ENCODE measurements at places on chromosomes 12 and 14.
A peak's percentile ranks its signal among the peaks of the same experiment; 100 is the strongest.

DNA sequence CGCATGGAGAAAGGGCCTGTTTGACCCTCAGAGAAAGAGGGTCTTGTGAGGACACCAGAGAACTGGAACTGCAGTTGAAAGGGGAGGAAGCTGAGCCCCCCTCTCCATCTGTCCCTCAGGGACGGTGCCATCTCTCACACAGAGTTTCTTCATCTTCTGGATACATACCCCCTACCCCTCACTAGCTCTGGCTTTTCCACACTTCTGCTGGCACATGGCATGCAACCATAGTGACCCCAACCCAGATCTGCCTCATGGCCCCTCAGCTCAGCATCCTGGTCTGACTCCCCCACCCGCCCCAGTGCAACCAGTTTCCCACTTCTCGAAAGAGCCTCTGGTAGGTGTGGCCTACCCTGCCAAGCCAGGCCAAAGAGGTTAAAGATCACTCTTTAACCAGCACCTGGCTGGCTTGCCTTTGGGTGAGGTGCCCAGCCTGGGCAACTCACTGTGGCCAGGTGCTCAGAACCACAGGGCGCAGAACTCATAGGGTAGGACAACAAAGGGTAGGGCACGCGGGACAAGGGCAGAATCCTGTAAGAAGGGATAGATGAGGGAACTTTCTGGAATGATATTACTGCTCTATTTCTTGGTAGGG, 25.8 kb downstream of the GALNT16 start:
- DNase-seq, result no peak

DNA sequence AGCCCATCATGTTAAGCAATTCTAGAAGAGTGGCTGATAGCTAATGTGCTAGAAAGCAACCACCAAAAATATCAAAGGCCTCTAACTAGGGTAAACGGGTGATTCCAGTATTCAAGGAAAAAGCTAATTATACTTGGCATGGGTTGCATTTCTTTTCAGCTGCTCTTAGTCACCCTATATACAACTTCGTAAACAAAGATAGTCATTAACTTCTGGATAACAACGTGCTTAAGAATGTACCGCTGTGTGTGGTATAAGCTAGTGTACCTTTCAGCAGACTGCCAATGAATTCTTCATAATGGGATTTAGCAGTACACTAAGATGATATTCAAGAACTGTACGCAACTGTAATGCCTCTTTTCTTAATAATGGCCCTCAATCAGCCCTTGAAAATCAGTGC, 42.2 kb upstream of the SLC6A13 start:
- DNase-seq, result no peak

GRCh38 chr12:64090047-64090446, 132.0 kb downstream of the KICS2 start:
- no peak for DNase-seq

DNA sequence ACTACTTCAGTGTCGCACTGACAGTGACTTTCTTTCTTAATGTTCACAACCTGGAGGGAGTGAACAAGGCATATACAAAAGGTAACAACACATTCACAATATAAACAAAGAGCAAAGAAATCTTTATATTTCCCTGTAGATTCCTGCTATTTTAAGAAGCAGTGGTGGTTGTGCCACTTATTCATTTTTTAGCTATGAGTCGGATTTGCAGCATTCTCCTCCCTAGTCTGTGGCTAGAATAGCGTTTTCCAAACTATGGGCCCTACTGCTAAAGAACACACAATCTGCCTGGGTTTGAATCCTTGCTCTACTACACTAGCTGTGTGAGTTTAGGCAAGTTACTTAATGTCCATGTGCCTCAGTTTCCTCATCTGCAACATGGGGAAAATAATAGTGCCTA, 18.6 kb upstream of the MDM1 start:
- peak; percentile 33 for DNase-seq

GRCh38 chr12:31119803-31120211, 46.1 kb downstream of the DDX11 start:
- DNase-seq, result peak; percentile 91

DNA sequence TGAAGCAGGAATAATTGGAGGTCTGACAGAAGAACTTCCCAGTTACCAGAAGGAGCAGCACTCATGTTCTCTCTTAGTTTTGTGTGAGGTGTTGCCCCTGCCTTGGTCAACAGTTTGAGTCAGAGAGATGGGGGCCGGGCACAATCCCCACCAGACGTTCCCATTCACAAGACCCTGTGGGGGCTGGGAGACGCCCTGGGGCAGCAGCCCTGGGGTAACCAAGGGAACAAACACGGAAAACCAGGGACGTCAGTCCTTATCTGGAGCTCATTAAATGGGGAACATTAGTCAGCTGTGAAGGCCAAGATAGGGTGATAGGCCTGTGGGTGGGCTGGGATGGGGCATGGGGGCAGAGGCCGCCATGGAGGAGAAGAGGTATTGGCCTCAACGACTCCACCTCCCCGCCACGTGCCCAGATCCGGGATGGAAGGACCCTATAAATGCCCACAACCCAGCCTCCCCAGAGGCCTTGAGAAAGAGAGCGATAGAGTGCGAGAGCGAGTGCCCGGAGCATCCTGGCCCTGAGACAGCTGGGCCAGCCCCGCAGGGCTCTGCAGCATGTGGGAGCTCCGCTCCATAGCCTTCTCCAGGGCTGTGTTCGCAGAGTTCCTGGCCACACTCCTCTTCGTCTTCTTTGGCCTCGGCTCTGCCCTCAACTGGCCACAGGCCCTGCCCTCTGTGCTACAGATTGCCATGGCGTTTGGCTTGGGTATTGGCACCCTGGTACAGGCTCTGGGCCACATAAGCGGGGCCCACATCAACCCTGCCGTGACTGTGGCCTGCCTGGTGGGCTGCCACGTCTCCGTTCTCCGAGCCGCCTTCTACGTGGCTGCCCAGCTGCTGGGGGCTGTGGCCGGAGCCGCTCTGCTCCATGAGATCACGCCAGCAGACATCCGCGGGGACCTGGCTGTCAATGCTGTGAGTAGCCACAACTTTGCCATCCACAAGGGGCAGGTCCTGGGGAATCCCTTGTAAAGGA, at the start of gene AQP2:
TSS of gene AQP2 (plus strand) at position 465 of the 979 bp plus-strand sequence. CDS start at position 559, 94 bp downstream.
- no peak for DNase-seq

GRCh38 chr14:64891839-64892375, 12.2 kb upstream of the SPTB start:
- peak; percentile 84 for DNase-seq

DNA sequence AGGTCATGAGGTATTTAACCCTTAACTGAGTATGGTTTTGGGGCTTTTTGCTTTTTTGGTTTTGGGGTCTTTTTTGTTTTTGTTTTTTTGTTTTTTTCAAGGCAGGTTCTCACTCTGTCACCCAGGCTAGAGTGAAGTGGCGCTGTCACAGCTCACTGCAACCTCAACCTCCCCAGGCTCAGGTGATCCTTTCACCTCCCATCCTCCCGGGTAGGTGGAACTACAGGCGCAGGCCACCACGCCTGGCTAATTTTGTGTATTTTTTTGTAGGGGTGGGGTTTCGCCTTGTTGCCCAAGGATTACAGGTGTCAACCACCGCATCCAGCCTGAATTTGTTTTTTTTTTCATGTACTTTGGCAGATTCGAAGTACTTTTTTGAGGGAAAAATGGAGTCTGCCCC, 19.9 kb downstream of the RAP1B start:
- no peak for DNase-seq

DNA sequence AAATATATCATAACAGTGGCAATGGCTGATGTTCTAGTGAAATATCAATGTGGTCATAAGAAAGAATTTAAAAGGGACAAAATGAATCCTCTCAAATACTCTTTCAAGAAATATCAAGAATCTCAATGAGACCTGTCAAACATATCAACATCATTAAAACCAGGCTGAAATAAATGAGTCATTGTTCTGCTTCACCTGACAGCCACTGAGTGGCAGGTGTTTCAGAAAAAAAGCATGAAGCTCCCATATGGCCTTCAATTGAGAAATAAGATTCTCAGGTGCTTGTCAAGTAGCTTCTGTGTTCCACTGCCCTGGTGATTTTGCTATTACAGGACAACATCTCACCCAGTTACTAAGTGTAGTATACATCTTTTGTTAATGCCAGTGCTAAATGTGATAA, 21.5 kb downstream of the ANAPC5 start:
- DNase-seq, result no peak

DNA sequence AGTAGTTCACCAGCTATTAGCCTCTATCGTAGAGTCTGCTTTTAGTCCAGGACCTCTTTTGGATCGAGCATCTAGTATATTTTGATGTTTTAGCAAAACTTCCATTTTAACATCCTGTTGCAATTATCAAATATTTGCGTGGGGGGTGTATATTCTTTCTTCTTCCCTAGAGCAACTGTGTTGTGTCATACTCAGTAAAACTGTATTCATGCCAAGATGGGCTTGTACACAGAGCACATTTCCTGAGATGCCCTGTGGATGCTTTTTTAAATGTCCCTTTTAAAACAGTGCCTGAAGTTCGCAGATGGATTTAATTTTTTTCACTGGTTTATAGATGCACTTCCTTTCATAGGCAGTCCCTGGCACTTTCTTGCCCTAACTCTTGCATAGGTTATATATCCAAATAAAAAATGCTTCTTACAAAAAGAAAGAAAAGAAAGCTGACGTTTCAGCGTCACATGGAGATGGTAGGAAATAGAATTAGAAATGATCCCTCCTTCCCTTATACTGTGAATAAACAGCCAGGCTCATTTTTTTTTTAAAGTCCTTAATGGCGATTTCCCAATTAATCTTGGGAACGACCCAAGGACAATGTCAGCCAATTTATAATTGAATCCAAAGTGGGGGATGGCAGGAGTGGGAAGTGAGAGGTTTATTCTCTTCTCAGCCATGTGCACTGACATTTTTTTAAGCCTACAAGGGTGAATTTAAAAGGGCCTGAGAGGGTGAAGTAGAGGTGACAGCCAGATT, 247.0 kb downstream of the SLC41A2 start:
- no peak for DNase-seq

- DNase-seq, result no peak
Measured at GRCh38 chr14:99730876-99731546, 46.9 kb downstream of the CYP46A1 start.

DNA sequence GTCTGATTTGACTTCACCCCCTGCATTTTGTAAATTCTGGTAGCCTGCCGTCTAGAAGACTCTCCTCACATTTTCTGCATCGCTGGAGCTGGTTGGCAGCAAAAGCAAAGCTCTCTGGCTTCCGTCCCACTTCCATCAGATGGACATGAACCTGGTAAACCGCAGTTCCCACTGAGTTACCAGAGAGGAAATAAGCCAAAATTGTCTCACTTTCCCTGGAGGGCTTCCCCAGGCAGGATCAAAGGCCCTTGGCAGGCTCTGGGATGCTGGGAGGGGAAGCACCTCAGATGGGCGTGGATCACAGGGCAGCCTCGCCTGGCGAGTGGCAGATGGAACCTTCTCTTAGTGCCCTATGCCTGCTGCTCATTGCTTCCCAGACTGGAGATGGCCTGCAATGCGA, 243.5 kb downstream of the TMEM132C start:
- peak; percentile 37 for DNase-seq

GRCh38 chr14:64841121-64841651, 38.5 kb downstream of the SPTB start:
- DNase-seq, result peak; percentile 12

- DNase-seq, result no peak
Measured at GRCh38 chr12:52891044-52891443, 13.8 kb downstream of the KRT8 start.

DNA sequence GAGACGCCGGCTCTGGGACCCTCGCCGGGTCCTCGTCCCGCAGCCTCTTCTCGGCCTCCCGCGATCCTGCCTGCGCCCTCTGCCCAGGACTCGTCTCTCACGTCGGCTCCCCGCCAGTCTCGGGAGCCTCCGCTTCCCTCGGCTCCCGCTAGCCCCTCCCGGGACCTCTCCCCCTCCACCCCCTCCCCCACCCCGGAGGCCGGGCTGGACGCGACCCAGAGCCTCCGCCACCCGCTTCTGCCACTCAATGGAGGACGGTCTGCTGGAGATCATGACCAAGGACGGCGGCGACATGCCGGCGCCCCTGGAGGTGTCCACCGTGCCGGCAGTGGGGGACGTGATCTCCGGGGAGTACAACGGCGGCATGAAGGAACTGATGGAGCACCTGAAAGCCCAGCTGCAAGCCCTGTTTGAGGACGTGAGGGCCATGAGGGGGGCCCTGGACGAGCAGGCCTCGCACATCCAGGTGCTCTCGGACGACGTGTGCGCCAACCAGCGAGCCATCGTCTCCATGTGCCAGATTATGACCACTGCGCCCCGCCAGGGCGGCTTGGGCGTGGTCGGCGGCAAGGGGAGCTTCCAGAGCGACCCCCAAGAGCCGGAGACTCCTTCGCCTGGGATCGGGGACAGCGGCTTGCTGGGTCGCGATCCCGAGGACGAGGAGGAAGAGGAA, 568 bp downstream of the CCDC184 start:
- no peak for DNase-seq

- DNase-seq, result no peak
Measured at GRCh38 chr12:113796852-113797534, 169.1 kb downstream of the RBM19 start.

DNA sequence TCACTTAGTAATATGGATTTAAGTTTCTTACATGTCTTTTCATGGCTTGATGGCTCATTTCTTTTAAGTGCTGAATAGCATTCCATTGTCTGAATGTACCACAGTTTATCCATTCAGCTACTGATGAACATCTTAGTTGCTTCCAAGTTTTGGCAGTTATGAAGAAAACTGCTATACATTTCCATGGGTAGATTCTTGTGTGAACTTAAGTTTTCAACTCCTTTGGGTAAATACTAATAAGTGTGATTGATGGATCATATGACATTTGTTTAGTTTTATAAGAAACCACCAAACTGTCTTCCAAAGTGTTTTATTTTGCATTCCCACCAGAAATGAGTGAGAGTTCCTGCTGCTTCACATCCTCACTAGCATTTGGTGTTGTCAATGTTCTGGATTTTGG, 119.2 kb downstream of the NAV3 start:
- DNase-seq, result no peak

DNA sequence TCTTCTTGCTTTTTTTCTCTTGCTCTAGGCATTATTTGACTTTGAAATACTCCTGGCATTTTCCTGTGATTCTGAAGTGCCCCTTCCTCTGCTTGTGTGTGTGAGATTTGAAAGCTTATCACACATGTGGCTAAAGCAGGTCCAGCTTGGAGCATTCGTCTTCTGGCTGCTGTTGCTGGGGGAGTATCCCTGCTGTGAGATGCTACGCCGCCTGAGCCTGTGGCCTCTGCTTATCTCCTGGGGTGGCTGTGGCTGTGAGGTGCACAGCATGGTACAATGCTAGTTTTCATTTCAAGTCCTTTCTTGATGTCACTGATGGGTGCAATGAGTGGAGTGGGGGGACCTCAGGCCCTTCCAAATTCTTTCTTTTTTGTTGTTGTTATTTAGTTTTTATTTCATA, 371.8 kb downstream of the ZFP36L1 start:
- DNase-seq, result no peak

DNA sequence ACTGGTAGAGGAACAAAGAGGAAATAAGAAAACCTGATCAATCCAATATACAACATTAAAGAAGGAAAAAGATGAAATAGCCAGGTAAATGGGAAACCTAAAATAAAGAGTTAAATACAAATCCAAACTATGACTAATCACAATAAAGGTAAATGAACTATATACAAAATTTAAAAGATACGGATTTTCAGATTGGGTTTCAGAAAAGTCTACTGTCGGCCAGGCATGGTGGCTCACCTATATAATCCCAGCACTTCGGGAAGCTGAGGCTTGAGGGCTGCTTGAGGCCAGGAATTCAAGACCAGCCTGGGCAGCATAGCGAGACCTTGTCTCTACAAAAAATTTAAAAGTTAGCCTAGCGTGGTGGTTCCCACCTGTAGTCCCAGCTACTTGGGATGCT, 39.9 kb upstream of the CHGA start:
- DNase-seq, result no peak

- DNase-seq, result no peak
Measured at GRCh38 chr14:103067231-103067954, 10.0 kb upstream of the CDC42BPB start.

Measured in NCI-H69 (cell line).